ENCODE measurements at places on chromosomes 13 and 19.

- no peak for DNase-seq
Observed at GRCh38 chr19:28307487-28307886, 905.5 kb downstream of the UQCRFS1 start.

DNA sequence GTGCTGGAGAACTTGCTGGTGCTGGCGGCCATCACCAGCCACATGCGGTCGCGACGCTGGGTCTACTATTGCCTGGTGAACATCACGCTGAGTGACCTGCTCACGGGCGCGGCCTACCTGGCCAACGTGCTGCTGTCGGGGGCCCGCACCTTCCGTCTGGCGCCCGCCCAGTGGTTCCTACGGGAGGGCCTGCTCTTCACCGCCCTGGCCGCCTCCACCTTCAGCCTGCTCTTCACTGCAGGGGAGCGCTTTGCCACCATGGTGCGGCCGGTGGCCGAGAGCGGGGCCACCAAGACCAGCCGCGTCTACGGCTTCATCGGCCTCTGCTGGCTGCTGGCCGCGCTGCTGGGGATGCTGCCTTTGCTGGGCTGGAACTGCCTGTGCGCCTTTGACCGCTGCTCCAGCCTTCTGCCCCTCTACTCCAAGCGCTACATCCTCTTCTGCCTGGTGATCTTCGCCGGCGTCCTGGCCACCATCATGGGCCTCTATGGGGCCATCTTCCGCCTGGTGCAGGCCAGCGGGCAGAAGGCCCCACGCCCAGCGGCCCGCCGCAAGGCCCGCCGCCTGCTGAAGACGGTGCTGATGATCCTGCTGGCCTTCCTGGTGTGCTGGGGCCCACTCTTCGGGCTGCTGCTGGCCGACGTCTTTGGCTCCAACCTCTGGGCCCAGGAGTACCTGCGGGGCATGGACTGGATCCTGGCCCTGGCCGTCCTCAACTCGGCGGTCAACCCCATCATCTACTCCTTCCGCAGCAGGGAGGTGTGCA, 587 bp downstream of the S1PR4 start:
- DNase-seq = no peak

GRCh38 chr19:42032431-42032830, 37.6 kb downstream of the GRIK5 start:
- DNase-seq = peak; percentile 29

GRCh38 chr19:7177926-7178325, 108.4 kb downstream of the ZNF557 start:
- no peak for DNase-seq

DNA sequence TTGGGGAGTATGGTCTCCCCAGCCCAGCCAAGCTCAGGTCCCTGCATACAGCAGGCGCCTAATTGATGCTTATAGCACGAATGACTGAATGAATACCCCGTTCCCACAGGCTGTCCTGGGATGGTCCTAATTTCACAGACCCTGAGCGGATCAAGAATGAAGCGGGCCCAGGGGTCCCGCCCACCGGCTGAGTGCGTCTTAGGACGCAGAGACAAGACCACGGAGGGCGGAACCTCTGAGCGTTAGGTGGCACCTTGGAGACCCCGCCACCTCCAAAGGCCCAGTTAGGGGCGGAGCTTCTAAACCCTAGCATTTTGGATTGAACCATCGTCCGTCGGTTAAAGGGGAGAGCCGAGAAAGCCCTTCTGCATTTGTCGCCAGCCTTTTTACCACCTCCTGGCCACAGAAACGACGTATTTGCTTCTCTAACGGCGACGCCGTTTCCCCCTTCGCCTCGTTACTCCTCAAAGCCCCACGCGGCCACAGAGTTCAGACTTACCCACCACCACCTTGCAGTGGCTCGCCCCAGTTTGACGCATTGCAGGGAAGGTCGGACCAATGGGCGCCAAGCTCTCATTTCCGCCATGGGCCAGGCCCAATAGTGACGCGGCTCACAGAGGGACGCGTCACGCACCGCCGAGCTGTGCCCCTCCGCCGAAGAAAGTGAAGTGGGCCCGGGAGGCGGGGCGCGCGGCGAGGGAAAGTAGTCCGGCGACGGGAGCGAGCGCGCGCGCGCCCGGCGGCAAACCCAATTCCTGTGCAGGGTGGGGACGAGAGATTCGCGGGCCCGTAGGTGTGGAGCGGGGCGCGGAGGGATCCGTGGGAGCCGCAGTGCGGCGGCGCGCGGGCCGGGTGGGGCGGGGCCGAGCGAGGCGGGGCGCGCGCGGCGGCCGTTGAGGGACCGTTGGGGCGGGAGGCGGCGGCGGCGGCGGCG, 479 bp upstream of the CALM3 start:
- peak; percentile 94 for DNase-seq

DNA sequence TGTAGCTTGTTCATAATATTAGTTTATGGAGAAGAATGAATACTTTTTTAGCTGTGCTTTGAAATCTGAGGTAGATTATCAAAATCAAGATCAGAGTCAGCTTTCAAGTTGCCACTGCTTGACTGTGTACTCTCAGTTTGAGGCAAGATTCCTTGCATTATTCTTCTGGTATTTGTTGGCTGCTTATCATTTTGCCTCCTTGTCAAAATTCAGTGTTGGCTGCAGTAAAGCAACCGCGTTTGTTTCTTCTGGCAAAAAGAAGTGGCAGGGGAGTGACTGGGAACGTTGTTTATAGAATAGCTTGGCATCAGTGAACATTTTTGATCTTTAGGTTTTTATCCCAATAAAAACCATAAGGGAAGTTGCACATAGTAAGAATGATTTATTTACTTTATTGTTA, 419.3 kb upstream of the GPC6 start:
- DNase-seq = no peak

GRCh38 chr13:51727634-51728274, 76.2 kb downstream of the DHRS12 start:
- DNase-seq = no peak

GRCh38 chr19:18046059-18046718, 38.2 kb downstream of the ARRDC2 start:
- peak; percentile 40 for DNase-seq

DNA sequence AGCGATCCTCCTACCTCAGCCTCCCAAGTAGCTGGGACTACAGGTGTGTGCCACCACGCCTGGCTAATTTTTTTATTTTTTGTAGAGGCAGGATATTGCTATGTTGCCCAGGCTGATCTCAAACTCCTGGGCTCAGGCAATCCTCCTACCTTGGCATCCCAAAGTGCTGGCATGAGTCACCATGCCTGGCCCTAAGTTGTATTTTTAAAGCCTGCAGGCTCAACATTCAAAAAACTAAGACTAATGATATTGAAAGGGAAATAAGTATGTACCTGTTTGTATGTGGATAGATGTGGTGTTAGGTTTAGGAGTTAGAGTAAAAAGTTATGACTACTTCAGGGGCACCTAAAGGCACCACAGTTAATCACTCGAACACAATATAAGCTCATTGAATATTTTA, 5.4 kb upstream of the IPO5 start:
- no peak for DNase-seq

GRCh38 chr13:38647312-38647711, 39.6 kb upstream of the FREM2 start:
- DNase-seq = no peak

DNA sequence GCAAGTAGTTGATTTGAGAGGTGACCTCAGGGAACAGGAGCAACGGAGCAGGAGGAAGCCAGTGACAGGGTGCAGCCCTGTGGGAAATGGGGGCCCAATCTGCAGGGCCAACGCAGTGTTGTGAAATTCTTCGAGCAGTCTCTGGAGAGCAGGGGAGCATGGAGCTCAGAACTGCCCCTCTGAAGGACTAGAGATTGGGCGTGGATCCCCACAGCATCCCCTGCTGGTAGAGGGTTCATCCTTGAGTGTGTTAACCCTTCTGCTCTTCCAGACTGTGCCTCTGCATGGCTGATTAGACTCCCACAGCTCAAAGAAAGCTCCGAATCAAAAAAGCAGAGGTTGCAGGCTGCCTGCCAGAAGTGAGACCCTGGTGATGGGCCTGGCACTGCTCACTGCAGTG, 77.9 kb upstream of the UQCRFS1 start:
- DNase-seq = no peak

GRCh38 chr13:50701469-50701868, 142.0 kb downstream of the DLEU7 start:
- no peak for DNase-seq

- DNase-seq = no peak
Observed at GRCh38 chr19:49807058-49807903, 5.8 kb downstream of the FUZ start.

DNA sequence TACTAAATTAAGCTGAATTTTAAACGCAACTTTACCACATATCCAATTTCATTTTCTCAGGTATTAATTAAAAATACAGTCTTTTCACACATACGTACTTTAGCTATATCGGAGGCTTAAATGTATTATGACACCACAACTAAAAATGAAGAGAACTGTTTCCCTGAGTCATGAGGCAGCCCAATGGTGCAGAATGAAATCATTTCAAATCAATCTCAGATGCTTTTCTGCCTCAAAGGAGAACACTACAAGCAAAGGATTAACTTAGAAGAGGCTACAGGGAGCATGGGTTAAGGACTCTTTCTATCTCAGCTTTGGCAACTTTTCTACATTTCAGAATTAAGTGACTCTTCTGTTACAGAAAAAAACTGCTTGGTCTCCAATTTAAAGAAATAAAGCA, 516.3 kb upstream of the HTR2A start:
- no peak for DNase-seq

DNA sequence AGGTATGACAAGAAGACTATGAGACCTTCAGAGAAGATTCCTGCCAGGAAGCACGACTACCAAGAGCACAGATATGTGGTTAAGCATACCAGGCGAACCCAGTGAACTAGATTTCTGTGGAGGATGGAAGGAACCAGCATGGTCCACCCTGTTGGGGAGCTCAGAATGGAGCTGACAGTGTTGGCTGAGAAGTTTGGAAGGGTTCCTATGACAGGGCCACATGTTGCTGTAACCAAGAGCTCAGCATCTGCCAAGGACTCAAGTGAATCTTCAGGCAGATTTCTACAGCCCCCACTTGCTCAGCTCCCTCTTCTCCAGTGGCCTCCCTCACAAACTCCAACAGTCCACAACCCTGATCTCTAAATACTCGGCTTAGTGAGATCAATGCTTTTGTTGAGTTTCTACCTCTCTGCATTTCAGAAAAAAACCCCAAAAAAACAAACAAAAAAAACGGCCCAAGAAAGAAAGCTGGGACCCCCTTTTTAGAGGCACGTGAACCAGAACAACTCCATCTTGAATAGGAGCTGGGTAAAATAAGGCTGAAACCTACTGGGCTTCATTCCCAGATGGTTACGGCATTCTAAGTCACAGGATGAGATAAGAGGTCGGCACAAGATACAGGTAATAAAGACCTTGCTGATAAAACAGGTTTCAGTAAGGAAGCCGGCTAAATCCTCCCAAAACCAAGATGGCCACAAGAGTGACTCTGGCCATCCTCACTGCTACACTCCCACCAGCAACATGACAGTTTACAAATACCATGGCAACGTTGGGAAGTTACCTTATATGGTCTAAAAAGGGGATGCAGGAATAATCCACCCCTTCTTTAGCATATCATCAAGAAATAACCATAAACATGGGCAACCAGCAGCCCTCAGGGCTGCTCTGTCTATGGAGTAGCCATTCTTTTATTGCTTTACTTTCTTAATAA, 691.1 kb downstream of the UQCRFS1 start:
- no peak for DNase-seq

- DNase-seq = no peak
Observed at GRCh38 chr13:83929157-83929556, 46.9 kb upstream of the SLITRK1 start.

GRCh38 chr19:37467608-37468090, 405 bp upstream of the ZNF569 start:
- no peak for DNase-seq

DNA sequence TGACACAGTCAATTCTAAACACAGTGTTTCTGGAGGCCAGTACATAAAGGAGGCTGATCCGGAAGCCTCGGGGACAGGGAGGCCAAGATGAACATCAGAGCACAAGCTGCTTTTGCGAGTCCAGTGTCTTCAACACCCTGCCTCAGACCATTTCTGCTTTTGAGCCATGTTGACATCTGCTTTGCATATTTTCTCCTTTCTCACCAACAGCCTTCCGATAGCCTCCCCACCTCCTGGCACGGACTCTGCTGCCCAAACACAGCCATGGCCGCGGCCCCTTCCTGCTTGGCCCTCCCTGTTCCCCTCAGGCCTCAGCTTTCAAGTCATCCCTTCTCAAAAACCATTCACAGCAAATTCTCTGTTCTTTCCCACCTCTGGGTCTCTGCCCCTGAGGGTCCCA, 3.6 kb downstream of the LRRC25 start:
- DNase-seq = no peak

- no peak for DNase-seq
Observed at GRCh38 chr13:91588541-91588940, 190.1 kb downstream of the GPC5 start.

- DNase-seq = no peak
Observed at GRCh38 chr13:48255954-48256353, 22.9 kb downstream of the ITM2B start.

DNA sequence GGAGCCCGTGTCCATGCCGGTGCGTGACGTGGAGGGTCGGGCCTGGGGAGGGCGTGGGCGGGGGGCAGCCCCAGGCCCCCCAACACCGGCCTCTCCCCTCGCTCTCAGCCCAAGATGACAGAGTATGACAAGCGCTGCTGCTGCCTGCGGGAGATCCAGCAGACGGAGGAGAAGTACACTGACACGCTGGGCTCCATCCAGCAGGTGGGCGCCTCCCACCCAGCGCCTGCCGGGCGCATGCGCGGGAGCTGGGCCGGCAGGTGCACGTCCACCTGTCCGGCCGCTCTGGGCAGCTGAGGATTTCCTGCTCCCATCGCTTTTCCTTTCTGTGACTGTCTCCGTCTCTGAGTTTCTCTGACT, 49.8 kb downstream of the VAV1 start:
- DNase-seq = no peak

DNA sequence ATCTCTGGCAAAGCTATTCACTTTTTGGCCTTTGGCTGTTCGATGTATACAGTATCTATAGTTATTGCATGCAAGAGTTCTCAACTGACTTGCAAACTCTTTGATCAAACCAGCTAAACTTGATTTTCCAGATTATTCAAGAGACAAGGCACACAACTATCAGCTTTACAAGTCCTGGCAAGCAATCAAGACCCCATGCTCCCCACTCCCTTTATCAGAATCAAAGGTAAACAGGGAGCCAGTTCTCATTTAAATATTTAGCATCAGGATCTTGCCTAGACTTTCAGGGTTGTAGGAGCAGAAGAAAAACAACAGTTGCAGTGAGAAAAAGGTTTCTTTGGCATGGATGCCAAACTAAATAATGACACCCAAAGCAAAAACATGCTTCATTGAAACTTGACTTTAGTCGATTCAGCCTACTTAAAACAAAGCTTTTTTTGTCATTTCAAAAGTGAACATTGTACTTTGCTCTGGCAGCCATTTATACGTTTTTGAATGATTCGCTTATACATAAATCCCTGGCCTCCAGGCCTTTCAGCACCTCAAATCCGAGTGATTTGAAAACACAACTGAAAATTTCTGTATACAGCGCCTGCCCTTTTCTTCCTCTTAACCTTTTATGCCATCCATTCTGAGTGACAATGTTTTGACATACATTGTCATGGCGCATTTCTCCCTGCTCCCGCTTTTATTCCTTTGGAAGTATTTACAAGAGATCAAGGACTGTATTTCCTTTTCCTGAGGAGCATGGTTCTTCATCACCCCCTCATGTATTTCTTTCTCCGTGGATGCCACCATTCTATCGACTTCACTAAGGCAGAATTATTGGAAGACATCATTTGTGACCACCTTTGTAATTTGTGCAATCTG, 340.8 kb downstream of the KLF5 start:
- DNase-seq = no peak

- no peak for DNase-seq
Observed at GRCh38 chr19:58229255-58229639, 533 bp downstream of the ZNF544 start.

GRCh38 chr13:99861771-99862170, 109.8 kb downstream of the ZIC5 start:
- no peak for DNase-seq

GRCh38 chr19:57887195-57887941, 1.5 kb downstream of the ZNF814 start:
- no peak for DNase-seq
